ENCODE measurements at places on chromosomes 1 and 21.

- no peak for DNase-seq
Observed at GRCh38 chr1:59915516-59915915, 11.1 kb downstream of the CYP2J2 start.

DNA sequence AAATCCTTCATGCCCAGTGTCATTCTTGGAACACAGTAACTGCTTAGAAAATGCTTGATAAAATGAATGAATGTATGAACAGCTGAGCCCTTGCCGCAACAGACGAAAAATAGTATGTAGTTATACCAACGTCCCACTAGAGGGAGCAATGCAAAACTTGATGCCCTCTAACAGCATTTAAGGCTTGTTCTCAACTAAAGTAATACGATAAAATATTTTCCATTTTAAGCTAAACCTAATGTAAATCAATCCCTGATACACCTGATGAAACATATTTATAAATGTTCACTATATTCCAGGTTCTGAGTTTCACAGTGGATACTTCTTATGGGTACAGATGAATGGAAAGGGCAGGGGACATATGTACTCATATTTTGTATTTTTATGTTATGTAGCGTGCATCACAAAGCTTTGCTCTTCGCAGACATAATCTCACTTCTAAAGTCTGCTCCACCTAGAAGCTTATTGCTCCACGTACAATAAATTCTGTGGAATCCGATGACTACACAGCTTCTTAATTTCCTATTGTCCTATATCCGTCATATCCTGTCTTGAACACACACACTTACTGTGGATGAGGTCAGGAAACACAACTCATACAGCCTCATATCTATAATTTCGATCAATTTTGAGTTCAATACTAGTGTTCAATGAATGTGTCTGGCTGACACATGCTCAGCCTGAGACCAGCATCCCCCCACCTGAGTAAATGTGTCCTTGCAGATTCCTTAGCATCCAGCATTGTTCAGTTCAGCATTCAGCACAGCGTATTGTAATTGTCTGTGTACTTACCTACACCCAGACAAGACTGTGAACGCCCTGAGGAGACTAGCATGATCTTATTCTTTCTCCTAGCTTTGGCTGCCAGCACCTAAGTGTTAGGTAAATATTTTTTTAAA is 4.4 kb upstream of the UTP25 start:
- no peak for DNase-seq

GRCh38 chr1:209661071-209661470 is 8.8 kb upstream of the LAMB3 start:
- no peak for DNase-seq

GRCh38 chr21:35467566-35467965 is 418.5 kb upstream of the RUNX1 start:
- DNase-seq, result no peak

DNA sequence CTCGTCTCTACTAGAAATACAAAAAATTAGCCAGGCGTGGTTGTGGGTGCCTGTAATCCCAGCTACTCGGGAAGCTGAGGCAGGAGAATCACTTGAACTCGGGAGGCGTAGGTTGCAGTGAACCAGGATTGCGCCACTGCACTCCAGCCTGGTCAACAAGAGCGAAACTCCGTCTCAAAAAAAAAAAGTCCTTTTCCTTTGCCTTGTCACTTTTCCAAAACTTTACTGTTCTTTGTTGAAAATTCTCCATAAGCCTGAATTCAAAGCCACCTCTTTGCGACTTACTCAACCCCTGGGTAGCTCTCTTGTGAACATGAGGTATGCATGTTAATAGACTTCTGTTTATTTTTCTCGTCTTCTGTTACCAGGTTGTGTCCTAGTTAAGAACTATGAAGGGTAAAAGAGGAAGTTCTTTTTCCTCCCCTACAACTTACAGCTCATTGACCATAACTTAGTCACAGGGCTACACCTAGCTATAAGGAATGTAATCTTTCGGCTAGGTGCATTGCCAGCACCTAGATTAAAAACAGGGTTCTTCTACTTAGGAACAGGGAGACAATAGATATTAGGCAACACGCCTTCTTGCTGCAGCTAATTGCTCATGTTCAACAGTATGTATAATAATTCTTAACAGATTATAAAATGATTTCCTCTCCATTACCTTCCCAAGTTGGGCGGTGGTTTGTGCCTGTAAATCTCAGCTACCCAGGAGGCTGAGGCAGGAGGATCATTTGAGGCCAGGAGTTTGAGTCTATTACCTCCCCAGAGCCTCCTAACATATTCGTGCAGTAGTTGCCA is 40.9 kb downstream of the PTAFR start:
- DNase-seq, result no peak

- DNase-seq, result no peak
Observed at GRCh38 chr1:23370709-23371584, 1.3 kb upstream of the ZNF436 start.

Data from esophagus squamous epithelium (tissue), 5 donors.